ENCODE measurements at places on chromosomes 12 and 14.

- DNase-seq, result no peak
These were observed 268.7 kb downstream of the AKAP6 start for GRCh38 chr14:32597771-32598170.

GRCh38 chr12:126084480-126084879, 1019.2 kb downstream of the AACS start:
- DNase-seq, result no peak

DNA sequence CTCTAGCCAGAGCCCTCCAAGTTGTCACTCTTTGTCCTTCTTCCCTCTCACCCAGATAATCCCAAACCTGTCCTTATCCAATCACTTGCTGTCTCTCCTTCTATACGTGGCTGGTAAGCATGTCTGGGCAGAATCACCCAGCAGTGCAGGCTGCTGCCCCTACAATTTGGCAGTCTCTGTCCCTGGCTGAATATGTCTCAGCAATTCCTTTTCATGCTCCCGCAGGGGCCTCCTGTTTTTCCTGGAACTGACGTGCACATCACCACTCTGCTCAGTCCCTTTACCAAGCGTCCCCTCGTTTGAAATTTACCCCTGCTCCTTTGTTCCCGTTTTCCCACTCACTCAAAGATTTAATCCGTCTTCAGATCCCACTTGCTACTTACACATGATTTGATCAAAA, 80.0 kb downstream of the ST8SIA1 start:
- no peak for DNase-seq

GRCh38 chr12:71476513-71476912, 36.9 kb downstream of the LGR5 start:
- no peak for DNase-seq

DNA sequence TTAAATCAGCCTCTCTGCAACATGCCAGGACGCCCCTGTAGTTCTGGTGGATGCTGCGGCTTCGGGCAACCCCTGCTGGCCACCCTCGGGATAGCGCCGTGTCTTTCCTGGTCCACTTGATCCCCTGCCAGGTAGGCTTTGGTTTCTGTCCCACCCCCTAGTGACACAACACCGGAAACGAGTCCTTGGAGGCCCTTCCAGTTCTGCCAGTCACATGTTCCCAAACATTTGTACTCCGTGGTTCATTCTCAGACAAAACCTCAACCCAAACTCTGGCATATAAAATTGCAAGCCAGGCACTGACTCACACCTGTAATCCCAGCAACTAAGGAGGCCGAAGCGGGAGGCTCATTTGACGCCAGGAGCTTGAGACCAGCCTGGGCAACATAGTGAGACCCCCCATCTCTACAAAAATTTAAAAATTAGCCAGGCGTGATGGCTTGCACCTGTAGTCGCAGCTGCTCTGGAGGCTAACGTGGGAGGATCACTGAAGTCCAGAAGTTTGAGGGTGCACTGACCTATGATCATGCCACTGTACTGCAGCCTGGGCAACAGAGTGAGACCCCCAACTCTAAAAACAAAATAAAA, 37.0 kb downstream of the RASAL1 start:
- peak; percentile 20 for DNase-seq

GRCh38 chr12:4771960-4772566, 51.9 kb downstream of the GALNT8 start:
- no peak for DNase-seq

- DNase-seq, result no peak
These were observed 882.3 kb downstream of the RPS29 start for GRCh38 chr14:48703728-48704467.

- DNase-seq, result no peak
These were observed 3.2 kb upstream of the SPTSSA start for GRCh38 chr14:34465069-34465859.

DNA sequence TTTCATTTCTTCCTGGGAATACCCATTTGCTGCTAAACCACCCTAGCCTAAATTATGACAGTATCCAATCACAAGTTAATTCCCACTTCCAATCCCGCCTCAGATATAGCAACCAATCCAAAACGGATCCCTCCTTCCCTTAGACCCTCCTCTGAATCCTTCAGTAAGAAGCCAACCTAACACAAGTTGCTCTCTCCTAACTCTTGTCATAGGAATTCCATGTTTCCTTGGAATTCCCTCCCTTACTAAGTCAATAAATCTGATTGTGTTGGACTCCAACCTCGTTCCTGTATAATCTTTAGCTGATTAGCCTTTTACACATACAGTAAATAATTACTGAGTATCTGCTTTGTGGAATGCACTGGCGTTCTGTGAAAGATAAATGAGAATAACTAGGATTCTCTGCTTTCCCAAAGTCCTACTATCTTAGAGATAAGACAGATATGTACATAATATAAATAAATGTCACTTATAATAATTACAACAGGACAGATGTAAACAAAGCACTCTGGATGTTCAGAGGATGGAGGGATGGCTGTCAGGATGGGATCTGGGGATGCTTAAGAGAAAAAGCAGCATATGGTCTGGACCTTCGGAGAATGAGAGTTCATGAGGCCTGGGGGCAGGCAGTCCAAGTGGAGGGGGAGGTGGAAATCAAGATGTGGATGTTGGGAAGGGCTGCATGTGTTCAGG, 185.8 kb upstream of the SOX5 start:
- no peak for DNase-seq

- DNase-seq, result no peak
These were observed 89.3 kb downstream of the KCNC2 start for GRCh38 chr12:75120311-75120711.

- DNase-seq, result no peak
These were observed 225.7 kb downstream of the TMTC2 start for GRCh38 chr12:82912406-82912805.

DNA sequence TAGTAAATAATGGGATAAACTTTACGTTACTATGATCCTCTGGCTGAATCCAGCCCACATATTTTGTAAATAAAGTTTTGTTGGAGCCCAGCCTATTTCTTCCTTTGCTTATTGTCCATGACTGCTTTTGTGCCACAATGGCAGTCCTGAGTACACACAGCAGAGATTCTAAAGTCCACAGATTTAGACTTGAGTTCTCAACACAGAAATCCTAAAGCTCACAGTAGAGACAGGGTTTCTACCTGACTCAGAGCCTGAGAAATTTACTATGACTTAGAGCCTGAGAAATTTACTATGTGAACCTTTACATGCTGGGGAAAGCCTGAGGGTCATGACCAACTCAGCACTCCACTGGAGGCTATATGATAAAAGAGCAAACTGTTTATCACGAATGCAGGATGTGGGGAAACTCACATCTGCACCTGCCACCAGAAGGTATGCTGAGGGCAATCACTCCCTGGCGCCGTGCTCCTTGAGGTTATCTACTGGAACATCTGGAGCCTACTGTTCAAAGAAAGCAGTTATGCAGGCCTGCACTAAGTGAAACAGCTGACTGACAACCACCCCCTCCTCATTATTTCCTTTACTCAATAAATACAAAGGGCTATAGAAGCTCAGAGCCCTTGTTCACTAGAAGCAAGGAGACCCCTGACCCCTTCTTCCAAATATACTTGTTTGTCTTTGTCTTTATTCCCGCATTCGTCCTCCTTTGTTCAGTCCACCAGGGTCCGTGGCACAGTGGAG, 52.6 kb upstream of the BICD1 start:
- no peak for DNase-seq

DNA sequence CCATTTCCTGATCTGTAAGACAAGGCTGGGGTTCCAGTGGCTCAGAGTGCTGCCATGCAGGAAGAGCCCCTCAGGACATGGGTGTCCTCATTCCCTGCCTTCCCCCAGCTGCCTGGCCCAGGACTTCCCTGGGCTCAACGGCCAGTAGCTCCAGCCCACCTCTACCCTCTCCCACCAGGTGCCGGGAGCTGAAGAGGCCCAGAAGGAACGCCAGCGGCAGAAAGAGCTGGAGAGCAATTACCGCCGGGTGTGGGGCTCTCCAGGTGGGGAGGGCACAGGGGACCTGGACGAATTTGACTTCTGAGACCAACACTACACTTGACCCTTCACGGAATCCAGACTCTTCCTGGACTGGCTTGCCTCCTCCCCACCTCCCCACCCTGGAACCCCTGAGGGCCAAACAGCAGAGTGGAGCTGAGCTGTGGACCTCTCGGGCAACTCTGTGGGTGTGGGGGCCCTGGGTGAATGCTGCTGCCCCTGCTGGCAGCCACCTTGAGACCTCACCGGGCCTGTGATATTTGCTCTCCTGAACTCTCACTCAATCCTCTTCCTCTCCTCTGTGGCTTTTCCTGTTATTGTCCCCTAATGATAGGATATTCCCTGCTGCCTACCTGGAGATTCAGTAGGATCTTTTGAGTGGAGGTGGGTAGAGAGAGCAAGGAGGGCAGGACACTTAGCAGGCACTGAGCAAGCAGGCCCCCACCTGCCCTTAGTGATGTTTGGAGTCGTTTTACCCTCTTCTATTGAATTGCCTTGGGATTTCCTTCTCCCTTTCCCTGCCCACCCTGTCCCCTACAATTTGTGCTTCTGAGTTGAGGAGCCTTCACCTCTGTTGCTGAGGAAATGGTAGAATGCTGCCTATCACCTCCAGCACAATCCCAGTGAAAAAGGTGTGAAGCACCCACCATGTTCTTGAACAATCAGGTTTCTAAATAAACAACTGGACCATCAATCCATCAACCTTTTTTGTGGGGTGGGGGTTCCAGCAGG, 17.6 kb downstream of the AGAP2 start:
- no peak for DNase-seq

GRCh38 chr14:37655418-37655817, 60.0 kb downstream of the TTC6 start:
- DNase-seq, result no peak

GRCh38 chr12:42235426-42235825, 2.6 kb downstream of the YAF2 start:
- DNase-seq, result no peak

DNA sequence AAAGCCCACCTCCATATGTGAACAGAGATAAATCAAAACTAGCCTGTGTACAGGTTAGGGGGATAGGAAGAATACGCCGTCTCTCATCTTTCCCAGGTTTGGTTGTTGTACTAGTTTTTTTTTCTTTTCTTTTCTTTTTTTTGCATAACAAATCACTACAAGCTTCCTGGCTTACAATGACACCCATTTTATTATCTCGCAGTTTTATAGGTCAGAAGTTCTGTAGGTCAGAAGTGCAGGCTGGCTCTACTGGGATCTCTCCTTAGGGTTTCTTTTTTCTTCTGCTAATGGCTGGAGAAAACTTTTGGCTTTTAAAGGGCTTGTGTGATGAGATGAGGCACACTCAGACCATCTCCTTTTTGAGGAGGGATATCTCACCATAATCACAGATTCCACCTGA, 25.7 kb upstream of the CRY1 start:
- no peak for DNase-seq
